ENCODE measurements at places on chromosomes 5 and 9.

GRCh38 chr5:1445689-1446601 is 705 bp upstream of the SLC6A3 start:
- no peak for DNase-seq

DNA sequence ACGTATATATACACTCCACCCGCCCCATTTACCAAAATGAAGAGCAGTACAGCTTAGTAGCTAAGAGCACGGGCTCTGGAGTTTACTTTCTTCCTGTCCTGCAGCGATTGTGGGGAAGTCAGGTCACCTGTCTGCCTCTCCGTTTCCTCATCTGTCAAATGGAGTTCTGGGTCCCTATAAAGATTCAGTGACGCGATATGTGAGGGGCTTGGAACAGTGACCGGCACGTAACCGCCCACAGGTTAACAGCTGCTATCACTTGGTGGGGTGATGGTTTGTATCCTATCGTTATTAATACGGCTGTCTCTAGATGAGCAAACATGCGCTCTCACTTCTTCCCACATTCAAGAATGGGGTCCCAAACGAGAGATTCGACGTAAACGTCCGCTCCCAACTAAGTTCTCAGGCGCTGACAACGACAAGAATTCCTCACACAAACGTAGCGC is 426 bp downstream of the FAM114A2 start:
- DNase-seq, result peak; percentile 38

- DNase-seq, result no peak
Observed at GRCh38 chr9:88645172-88645878, 110.3 kb downstream of the NXNL2 start.

- no peak for DNase-seq
Observed at GRCh38 chr5:139577689-139578290, 16.7 kb downstream of the UBE2D2 start.

GRCh38 chr9:14779566-14780022 is 57.1 kb upstream of the CER1 start:
- no peak for DNase-seq

DNA sequence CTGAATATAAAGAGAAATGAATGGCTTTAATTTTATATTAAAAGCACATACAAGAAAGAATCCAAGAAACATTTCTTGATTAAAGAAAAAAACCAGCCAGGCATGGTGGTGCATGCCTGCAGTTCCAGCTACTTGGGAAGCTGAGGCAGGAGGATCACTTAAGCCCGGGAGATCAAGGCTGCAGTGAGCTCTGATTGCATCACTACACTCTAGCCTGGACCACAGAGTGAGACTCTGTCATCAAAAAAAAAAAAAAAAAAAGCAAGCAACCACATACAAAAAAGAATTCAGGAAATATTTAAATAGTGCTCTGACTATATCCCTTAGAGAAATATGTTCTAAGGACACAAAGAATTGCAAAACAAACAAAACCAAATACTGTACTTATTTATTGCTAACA is 2.5 kb upstream of the PLAC8L1 start:
- no peak for DNase-seq

GRCh38 chr5:122120957-122121356 is 8.4 kb upstream of the ZNF474 start:
- DNase-seq, result no peak

DNA sequence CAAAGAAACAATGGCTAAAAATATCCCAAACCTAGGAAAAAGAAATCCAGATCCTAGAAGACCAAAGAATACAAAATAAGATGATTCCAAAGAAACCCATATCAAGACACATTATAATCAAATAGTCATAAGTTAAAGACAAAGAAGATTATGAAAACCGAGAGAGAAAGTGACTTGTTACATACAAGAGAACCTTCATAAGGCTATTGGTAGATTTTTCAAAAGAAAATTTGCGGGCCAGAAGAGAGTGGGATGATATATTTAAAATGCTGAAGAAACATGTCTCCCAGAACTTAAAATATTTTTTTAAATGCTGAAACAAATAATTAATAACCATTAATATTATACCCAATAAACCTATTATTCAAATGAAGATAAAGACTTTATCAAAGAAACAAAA is 687.3 kb downstream of the TLE4 start:
- DNase-seq, result no peak

GRCh38 chr5:81334304-81335061 is 33.1 kb downstream of the ZCCHC9 start:
- no peak for DNase-seq

DNA sequence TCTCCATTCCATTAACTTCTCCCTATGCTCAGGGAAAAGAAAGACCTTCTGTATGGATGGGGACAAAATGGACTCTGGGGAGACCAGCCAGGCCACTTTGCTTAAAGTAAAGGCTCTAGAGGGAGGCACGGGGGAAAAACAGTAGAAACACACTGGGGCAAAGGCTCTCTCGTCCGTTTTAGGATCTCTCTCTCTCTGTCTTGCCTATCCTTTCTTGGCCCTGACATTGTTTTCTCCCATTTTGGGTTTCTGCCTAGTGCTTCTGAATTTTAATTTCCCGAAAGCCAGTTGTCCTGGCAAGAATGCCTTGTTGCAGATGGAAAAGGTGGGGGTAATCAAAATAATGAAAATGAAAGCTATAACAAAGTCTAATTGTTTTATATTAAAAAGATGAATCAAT is 28.2 kb downstream of the NMUR2 start:
- no peak for DNase-seq

GRCh38 chr9:21933865-21934264 is 60.3 kb downstream of the CDKN2A start:
- no peak for DNase-seq

DNA sequence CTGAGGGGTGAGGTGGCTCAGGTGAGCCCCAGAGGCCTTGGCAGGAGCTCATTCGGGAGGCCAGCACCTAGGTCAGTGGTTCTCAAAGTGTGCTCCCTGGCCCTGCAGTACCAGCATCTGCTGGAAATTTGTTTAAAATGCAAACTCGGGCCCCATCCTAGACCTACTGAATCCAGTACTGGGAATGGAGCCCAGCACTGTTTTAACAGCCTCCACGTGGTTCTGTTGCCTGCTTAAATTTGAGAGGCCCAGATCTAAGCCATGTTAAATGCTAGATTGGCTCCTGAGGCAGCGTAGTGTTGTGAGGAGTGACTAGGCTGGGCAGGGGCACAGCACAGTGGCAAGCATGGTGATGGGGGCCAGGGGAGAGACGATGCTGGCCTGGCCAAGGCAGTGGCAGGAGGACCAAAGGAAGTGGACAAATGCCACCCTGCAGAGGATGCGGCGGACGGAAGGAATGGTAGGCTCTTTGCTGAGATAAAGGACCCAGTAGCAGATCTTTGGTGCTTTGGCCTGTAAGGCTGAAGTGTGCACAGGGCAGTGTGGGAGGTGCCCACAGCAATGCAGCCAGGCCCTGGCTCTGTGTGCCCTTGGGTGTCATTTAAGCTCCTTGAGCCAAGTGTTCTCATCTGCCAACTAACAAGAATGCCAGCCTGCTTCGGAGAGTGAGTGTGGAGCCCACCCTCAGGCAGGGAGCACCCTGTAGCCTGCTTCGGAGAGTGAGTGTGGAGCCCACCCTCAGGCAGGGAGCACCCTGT is 4.2 kb downstream of the PRR7 start:
- no peak for DNase-seq

DNA sequence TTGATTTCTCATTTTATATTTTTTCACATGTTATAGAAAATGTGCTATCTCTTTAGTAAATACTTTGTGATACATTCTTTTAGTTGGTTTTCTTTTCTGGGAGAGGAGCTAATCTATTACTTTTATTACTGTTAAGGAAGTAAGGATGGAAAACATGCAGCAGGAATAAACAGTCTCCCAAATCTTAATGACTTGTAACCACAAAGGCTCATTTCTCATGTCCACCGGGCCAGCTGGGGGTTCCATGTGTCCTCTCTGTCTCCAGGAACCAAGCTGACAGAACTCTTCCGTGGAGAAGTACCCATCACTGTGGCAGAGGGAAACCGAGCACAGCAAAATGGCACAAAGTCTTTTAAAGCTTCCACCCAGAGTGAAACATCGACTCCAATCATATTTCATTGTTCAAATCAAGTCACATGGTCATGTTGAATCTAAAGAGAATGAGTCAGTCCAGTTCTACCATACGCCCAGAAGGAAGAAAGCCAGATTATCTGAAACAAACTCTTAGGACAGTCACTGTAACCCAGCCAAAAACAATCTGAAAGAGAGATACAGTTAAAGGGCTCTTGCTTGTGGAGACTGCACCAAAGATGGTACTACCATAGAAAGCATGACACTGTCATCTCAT is 97.1 kb upstream of the CDH6 start:
- no peak for DNase-seq

All from CD4-positive, alpha-beta T cell treated with Interleukin-15 for 1 hour (primary cell).